Stimulated activated CD4-positive, alpha-beta T cell treated with anti-CD3 and anti-CD28 coated beads, Interleukin-4, amount 100 ng/mL, for 24 hours (primary cell): ENCODE measurements at places on chromosomes 2 and 18.

- DNase-seq, result no peak
These were observed 17.3 kb downstream of the ESPNL start for GRCh38 chr2:238117199-238118154.

DNA sequence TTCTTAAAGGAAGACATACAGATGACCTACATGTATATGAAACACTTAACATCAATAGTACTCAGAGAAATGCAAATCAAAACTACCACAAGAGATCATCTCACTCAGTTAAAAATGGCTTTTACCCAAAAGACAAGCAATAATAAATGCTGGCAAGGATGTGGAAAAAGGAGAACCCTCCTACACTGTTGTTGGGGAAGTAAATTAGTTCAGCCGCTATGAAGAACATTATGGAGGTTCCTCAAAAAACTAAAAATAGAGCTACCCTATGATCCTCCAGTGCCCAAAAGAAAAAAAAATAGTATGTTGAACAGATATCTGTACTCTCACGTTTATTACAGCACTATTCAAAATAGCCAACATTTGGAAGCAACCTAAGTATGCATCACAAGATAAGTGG lies 1579.4 kb upstream of the TMEFF2 start:
- DNase-seq, result no peak

DNA sequence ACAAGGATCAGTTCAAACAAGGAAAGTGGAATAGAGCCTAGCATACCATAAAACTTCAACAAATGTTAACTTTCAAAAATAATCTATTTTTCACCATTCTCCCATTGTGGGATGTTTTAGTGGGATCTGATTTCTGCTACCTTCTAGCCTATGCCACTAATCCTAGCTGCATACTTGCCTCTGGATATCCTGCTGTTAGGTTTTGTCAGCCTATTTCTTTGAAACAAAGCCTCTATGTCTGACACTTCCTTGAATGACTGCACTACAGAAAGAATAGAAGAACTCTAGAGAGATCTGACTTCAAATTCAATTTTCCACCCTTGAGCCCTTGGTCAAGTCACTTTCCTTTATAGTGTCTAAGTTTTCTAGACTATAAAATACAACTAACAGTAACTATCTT lies 291.5 kb downstream of the PTH2R start:
- DNase-seq, result no peak

DNA sequence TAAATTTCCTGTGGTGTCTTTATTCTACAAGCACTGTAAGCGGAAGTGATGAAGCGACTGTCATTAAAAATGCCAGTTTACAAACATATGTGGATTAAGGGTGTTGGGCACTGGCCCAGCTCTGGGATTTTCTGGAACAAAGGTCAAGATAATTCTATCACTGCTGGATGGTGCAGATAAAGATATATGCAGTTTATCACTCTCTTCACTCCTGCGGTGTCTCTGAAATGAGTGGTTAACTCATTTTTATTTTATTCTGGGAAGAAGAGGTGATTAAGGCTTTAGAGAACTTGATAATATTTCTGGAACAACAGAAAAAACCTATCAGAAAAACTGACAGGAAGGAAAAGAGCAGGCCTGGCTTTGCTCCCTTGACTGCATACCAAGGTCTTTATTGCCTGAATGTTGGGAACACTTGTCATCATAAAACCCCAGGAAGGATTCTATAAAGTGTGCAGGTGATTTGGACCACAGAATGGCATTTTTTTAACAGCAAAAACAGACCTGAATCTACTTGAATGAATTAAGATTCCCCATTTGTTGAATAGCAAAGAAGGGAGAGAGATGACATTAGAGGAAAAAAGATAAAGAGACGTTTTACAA lies 32.4 kb downstream of the ABCB11 start:
- DNase-seq, result no peak

DNA sequence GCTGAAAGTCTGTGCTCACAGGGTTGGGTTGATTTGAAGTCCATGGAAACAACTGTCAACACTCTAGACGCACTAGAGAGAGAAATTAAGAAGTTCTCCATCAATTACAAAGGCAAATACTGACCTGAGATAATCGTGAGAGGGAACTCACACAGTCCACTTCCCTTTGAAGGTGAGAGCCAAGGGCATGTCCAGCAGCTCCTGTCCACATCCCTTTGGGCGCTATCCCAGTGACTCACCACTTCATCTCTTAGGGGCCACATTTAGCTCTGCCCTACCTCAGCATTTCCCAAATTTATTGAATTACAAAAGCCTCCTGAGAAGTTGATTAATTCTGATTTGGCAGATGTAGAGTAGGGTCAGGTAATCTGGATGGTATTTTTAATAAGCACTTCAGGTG lies 148.8 kb upstream of the MAPRE2 start:
- DNase-seq, result no peak

DNA sequence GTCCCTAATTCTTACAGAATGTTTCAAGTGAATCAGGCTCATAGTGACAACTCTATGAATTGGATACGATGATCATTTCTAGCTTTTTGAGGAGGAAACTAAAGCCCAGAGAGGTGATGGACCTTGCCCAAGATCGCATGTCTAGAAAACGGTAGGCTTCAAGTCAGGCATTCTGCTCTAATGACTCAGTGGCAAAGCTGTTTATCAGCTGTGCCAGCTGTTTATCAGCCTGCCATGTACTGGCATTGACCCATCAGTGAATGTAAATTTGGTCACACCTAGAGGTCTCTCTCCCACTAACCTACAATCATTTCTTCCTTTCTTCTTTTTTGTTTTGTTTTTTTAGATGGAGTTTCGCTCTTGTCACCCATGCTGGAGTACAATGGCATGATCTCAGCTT lies 6.1 kb upstream of the DAW1 start:
- no peak for DNase-seq

GRCh38 chr2:79994161-79994560 lies 310.4 kb downstream of the LRRTM1 start:
- no peak for DNase-seq

DNA sequence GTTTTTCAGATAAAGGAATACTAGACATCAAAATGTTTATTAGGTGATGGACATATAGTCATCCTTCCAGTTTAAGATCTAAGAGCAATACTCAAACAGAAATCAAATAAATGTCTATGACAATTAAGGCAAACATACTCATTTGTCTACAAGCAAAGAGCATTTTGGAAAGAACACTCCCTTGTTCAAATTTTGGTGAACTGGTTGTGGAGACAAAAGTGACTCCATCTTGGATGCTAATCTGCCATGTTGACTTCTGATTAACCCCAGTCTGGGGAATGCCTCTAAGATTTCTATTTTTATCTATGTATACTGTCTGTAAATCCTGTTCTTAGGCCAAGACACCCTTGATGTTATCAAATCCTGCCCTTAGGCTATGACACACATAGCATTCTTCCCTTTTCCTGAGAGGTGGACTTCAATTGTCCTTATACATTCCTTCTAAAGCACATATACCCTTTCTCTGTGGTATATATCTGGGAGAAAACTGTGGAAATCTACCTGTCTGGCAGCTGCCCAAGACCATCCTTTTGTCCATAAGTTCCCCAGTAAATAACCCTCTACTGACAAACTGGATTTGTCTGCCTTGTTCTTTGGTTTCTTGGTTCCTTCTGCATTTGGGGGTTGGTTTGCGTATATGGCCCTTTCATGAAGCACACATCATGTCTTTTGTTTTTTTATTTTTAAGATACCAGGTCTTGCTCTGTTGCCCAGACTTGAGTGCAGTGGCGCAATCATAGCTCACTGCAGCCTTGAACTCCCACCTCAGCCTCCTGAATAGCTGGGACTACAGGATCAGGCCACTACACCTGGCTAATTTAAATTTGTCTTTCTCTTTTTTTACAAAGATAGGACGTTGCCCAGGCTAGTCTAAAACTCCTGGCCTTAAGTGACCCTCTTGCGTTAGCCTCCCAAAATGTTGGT lies 12.5 kb upstream of the PLEKHM3 start:
- no peak for DNase-seq

DNA sequence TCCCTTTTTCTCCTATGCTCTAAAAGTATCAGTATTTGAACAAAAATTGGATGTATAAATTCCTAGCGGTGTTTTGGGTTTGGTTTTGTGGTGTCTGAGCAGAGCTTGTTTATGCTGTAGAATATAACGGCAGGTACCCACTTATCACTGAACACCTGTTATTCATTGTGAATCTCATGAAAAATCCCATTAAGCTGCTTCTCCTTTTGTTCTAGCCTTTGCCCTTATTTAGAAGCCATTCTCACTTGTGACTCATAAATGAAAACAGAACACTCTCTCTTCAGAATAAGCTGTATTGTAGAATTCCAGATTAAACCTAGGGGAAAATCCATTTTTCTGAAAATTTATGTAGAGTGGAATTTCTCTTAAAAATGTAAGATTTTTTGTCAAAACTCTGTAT lies 104.0 kb downstream of the PRPF40A start:
- no peak for DNase-seq

DNA sequence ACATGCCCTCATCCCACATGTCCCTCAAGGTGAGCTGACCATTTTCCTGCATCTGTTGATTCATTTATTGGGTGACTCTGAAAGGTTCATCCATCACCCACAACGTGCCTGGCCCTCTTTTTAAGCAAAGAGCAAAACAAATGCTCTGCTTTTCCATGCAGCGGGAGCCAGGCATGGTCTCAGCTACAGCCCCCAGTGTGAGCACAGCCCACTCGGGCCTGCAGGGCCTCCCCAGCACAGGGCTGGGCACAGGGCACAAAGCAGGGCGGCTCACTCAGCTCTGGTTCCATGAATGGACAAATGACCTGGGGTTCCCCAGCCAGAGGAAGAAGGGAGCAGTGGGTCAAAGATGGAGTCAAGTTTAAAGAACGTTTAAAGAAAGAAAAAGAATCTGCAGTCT lies 24.1 kb upstream of the OTOS start:
- DNase-seq, result no peak

DNA sequence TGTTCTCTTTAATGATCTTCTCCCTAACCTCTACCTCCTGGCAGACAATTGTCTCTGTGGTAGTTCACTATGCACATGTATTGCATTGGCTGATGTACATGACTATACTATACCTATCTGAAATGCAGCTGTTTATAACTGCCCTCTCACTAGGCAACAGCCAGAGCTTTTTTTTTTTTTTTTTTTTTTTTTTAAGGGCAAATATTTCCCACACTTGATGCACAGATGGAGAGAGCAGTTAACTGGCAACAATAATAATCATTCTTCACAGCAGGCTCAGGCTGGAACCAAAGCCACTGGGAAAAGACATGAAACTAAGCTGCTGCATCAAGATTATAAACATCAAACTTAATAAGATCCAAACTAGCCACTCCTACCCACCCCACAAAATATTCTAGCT lies 707.7 kb downstream of the LRP1B start:
- no peak for DNase-seq

GRCh38 chr2:205372141-205372540 lies 310.2 kb upstream of the NRP2 start:
- no peak for DNase-seq

DNA sequence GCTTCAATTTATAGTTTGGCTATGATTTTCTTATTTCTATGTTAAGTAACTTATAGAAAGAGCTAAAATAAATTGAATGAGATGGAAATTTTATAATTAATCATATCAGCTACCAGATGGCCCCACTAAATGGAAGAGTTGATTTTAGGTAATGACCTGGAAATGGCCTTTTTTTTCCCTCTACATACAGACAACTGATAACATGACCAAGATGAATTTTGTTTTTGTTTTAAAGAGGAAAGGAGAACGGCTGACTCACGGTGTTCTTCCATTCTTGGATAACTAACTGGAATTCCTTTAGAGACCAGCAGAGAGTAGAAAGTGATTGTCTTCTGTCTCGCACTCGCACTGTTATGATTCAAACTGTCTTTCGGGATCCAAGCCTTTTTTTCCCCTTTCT lies 91.0 kb downstream of the TMEM185B start:
- DNase-seq, result no peak

- DNase-seq, result peak; percentile 20
These were observed 445.7 kb upstream of the TRIB2 start for GRCh38 chr2:12270876-12271588.

DNA sequence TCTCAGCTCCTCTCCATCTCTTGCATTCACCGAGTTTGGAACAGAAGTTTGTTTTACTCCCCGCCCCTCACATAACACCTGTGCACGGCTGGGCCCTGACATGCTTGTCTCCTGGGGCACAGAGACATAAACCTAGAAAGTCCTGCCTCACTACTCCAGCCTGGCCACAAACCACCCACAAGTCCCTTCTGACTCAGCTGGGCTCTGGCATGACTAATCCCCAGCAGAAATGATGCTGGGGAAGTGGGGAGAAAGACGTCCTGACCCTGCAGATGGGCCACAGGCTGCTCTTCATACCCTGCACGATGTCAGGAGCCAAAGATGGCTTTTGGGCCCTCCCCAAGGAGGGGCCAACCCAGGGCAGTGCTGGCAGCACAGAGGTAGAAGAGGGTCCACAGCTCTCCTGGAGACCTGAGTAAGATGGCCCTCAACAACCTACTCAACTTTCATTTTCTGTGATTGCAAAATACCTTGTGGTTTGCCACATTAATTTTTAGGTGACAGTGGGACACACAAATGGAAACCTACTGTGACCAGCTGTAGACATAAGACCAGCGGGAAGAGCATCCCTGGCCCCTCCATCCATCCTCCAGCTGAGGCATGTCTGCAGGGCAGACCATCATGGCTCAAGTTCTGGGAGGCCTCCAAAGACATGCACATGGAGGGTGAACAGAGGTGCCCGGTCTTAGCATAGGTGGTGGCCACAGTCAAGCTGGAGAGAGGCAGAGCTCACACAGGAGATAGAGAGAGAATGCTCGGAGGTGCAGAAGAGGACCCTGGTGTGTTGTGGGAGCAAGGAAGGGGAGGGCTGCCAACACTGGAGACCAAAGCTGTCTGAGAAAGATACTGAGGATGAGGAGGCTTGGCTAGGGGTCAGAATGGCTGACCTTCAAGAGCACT lies 40.0 kb downstream of the DNMT3A start:
- peak; percentile 76 for DNase-seq

DNA sequence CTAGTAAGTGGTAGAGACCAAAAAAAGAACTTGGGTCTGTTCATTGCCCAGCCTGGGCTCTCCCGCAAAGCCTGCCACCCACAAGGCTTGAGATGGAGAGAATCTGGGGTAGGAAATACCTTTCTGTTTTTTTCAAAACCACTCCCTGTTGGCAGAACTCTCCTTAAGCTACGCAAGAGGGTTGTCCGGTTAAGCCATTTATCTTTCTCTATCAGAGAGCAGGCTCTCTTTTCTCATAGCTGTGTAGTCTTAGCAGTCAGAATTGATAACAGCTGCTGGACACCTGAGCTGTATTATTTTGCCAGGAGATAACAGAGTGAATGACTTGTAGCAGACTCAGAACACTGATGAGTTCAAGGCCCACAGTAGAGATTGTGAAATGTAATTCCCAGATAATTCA lies 1088.1 kb downstream of the TSN start:
- DNase-seq, result no peak

- no peak for DNase-seq
These were observed 35.6 kb downstream of the FAM124B start for GRCh38 chr2:224366267-224366844.

DNA sequence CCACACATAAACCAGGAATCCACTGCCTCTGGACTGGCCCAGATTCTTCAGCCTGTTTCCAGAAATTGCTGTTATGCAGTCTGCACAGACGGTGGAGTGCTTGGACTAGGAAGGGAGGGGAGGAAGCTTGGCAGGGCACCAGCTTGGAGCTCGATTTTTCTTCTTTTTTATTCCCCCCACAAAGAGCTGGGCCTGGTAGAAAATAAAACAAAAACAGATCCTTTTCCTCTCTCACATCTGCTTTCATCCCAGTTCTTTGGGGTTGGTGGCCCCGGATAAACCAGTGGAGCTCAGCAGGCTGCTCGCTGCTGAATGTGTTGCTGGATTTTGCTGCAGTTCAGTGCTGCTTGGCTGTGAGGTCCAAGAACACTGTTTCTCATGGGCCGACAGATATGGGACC lies 16.0 kb downstream of the LRRTM1 start:
- no peak for DNase-seq

GRCh38 chr18:27057519-27058234 lies 127.4 kb downstream of the CHST9 start:
- DNase-seq, result no peak
